ENCODE measurements at places on chromosomes 5 and 9.

DNA sequence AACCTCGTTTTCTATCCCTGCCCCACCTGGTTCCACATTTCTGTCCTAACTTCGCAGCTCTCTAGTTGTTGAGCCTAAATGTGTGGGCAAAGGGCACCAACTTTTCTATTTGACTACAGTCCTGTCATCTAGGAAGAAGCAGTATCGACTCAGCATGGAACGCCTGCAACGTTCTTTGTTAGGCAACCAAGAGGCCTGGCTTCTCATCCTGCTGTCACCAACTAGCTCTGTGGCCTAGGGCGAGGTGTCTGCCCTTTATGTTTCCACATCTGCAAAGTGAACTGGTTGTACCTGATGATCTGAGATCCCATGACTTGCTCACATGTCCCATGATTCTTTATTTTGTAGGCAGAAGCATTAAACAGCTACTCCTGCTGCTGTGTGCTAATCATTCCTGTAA is 248.9 kb downstream of the ADAMTSL1 start:
- no peak for DNase-seq

DNA sequence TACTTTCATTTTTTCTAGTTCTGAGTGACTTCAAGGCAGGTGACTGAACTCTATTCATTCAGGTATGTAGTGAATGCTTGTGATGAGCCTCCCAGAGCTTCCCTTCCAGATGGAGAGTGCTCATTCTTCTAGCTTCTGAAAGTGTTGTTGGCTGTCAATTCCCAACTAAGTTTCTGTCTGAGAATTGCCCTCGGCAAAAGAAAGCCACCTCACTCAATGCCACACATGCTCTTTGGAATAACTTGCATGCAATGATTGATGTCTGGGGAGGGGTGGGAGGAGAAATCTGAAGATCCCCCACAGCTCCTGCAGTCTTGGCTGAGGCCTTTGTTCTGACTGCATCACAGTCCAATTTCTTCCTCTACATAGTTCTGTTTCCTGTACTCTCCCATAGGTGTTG is 123.1 kb upstream of the C6 start:
- DNase-seq: no peak

- DNase-seq: no peak
Observed at GRCh38 chr5:123132316-123132715, 43.3 kb downstream of the PRDM6 start.

GRCh38 chr9:2269778-2270177 is 254.6 kb downstream of the SMARCA2 start:
- no peak for DNase-seq

- no peak for DNase-seq
Observed at GRCh38 chr5:140324041-140324600, 21.2 kb upstream of the PFDN1 start.

DNA sequence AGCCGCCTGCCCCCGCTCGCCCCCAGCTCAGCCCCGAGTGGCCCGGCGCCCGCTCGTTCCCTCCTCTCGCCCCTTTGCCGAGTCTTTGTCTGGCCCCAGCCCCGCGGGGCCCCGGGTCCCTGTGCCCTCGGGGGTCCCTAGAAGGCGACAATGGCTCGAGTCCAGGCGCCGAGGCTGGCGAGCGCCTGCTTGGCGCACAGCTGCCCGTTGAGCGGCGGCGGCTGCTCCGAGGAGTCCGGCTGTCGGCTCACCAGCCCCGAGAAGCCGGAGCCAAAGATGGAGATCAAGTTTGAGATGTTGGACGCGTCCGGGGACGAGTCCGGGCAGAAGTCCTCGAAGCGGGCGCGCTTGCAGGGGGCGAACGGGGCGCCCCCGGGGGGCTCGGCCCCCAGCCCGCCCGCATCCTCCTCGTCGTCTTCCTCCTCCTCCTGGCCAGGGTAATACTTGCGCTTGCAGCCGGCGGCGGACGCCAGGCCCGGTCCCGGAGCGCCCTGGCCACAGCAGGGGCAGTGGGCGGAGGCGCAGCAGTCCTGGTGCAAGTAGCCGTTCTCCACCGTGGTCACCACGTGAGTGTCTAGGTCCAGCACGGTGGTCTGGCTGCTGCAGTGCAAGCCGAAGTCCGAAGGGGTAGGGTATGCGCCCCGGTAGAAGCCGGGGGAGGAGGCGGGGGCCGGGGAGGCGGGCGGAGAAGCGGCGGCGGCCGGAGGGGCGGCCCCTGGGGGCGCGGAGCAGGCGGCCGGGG is 1.2 kb downstream of the IER5L start:
- DNase-seq: no peak

DNA sequence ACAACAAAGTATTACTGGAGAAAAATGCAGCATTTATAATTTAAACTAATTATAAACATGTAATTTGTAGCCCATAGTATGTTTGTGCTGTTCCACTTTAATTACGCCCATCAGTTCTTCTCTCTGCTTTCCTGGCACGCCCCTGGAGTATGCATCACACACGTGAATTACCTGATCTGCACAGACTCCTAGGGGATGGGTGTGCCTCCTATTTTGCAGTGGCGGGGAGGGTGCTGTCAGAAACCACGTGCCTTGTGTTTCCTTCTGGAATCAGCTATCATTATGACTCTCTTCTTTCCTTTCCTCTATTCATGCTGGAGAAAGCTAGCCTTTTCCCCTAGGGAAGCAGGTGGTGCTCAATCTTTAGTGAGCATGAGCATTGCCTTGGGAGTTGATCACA is 43.3 kb downstream of the RPS23 start:
- no peak for DNase-seq
